ENCODE measurements at places on chromosomes 6 and 20.

GRCh38 chr6:106141441-106142237 lies 55.5 kb downstream of the PRDM1 start:
- DNase-seq: no peak

- DNase-seq: no peak
These were observed 1065.8 kb upstream of the EYS start for GRCh38 chr6:66772800-66773199.

DNA sequence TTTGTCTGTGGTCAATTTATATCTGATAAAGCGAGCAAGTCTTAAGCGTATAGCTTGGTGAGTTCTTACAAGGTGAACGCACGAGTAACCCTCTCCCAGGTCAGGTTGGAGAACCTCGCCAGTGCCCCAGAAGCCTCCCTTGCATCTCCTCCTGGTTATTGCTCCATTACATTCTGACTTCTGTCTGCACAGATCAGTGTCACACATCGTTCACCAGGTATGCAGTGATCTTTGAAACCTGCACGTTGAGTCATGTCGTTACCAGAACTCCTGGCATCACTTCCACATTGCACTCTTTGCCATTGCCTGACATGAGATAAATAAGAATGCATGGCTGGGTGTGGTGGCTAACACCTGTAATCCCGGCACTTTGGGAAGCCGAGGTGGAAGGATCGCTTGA lies 44.2 kb downstream of the AKAP12 start:
- no peak for DNase-seq

DNA sequence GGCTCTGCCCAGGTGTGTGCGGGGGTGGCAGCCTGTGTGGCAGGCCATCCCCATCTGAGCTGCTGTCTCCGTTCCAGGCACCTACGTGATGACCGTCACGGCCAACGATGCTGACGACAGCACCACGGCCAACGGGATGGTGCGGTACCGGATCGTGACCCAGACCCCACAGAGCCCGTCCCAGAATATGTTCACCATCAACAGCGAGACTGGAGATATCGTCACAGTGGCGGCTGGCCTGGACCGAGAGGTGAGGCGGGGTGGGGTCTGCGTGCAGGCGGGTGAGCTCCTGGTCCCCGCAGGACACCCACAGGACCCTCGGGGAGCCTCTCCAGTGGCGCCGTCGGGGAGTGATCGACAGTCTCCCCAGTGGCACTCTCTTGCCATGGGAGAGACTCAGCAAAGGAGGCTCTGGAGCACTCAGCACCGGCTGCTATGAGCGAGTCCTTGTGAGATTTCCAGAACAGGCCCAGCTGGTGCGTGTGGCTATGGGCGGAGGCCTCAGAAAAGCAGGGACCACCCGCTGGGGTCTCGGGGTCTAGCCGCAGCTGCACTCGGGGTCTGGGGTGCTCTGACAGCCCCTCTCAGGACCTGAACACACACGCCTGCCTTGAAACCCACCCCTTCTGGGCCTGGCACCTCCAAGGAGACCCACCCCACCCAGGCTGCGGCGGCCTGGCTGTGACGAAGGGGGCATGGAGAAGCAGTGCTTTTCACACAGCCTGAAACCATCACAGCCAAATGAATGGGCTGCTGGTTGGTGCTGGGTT lies 191.8 kb downstream of the TAF4 start:
- no peak for DNase-seq
